ENCODE measurements at places on chromosomes 3 and 15.

GRCh38 chr3:36679384-36680200, 84.8 kb downstream of the DCLK3 start:
- DNase-seq: no peak

DNA sequence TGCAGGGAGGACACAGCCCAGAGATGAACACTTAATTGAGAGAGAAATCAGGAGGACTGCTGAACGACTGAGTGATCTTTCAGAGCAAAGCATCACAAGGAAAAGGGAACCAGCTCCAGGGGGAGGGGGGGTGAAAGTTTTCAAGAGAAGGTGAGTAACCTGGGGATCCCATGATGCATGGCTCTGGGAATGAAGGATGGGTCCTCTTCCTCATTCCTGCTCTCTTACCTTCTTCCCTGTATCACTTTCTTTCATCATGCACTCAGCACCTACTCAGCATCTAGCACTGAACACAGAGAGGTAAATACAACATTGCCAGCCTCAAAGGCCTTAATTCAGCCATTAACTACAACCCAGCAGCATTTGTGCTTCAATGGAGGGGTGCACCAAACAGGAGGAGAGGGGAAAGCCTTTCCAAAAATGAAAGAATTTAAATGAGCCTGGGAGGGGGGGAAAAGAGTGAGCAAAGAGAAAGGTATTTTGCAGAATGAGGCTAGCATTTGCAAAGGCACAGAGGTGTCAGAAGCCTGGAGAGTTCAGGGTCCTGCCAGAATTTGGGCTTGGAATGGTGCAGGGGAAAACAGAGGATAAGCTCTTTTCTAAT, 427.4 kb downstream of the FOXP1 start:
- no peak for DNase-seq

DNA sequence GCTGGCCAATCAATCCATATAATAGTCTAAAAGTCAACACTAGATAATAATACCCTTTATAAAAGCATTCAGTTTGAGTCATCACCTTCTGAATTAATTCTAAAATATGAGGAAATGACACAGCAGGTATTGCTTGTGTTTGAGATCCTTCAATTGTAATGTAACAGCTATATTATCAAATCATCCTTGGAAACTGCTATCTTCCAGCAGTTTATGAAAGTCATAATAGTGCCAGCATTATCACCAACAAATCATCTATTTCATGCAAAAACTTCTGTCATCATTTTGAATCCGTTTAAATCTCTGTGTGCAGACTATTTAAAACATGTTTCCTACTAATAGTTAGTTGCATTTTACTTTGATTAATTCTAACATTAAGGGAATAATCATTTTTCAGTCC, 468.7 kb downstream of the CADM2 start:
- DNase-seq: no peak

GRCh38 chr3:148147903-148148302, 549.8 kb upstream of the AGTR1 start:
- DNase-seq: no peak

- peak; percentile 44 for DNase-seq
Measured at GRCh38 chr3:4720316-4721075, 227.3 kb downstream of the ITPR1 start.

- no peak for DNase-seq
Measured at GRCh38 chr3:111787556-111788463, 71.3 kb upstream of the PHLDB2 start.

GRCh38 chr3:135081856-135082434, 286.9 kb downstream of the EPHB1 start:
- DNase-seq: no peak

- DNase-seq: no peak
Measured at GRCh38 chr15:48596415-48596814, 49.1 kb downstream of the FBN1 start.

GRCh38 chr3:55313666-55314065, 173.4 kb downstream of the WNT5A start:
- no peak for DNase-seq

GRCh38 chr3:58688574-58688973, 22.0 kb upstream of the FAM3D start:
- DNase-seq: no peak

- DNase-seq: no peak
Measured at GRCh38 chr15:65401611-65402240, 21.0 kb downstream of the IGDCC4 start.

- no peak for DNase-seq
Measured at GRCh38 chr3:147299656-147300055, 106.7 kb downstream of the ZIC4 start.

DNA sequence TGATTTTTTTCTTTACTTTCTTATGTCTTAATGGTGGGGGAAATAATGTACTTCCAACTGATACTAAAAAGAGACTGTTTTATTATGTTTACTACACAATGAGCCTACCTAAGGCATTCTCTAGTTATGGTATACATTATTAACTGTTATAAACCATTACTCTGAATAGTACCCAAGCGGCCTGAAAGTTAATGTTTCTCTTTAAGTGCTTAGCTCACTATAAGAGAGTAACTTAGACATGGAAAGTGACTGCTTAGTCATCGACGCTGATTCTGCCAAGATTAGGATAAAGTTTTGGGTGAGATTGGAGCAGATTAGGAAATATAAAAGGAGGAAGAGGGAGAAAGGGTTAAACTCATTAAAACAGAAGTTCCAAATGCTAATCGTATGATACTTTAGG, 365.0 kb downstream of the NLGN1 start:
- no peak for DNase-seq

DNA sequence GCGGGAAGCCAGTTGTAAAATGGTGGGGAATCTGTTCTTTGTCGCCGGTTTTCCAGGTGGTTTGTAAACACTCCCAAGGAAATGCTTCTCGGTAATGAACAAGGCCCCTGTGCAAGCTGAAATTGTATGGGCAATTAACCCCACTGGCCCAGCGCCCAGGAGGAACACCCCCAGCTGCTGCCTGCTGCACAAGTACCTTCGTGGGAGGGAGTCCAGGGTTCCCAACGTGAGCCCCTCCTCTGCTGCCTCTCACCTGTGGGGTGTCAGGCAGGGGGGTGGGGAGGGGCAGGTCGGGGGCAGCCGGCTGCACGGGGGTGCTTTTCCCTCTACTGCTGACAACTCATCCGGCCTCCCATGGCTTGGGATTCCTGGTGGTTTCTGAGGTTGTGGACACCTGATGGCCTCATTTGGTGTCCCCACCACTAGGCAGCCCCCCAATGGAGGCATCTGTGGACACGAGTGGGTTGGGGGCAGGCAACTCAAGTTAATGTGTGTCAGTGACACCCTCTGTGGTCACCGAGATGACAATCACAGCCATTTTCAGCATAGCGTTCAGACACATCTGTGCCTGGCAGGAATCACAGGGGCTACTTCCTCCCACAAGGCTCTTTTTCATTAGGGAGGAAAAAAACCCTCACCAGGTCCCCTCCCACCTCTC, 35.6 kb upstream of the PRR23E start:
- no peak for DNase-seq

GRCh38 chr15:70319466-70319865, 221.7 kb upstream of the TLE3 start:
- DNase-seq: no peak

Data from Jurkat, Clone E6-1 (cell line).